ENCODE measurements at places on chromosomes 2 and 18.

GRCh38 chr2:38068234-38068633 is 7.7 kb downstream of the CYP1B1 start:
- no peak for DNase-seq

- DNase-seq: peak; percentile 78
Measured at GRCh38 chr2:71129902-71130151, 202 bp downstream of the MCEE start.

- DNase-seq: no peak
Measured at GRCh38 chr2:9979977-9980376, 28.5 kb downstream of the GRHL1 start.

GRCh38 chr18:11506856-11507255 is 102.5 kb upstream of the SLC35G4 start:
- DNase-seq: no peak

- no peak for DNase-seq
Measured at GRCh38 chr18:58557008-58557435, 71.9 kb downstream of the ALPK2 start.

GRCh38 chr2:10178751-10179150 is 56.2 kb downstream of the RRM2 start:
- DNase-seq: no peak

Data from NB4 (cell line).